GM23338 (cell line): ENCODE measurements at places on chromosomes 11 and 22. TPM values are rescaled to one million over a fixed set of nuclear protein-coding genes. Genes with fewer than 3 reads are reported as not detected.

The GAL3ST3 gene
- polyA plus RNA-seq, result 12.7 and 15.6 TPM in 2 replicates

The RIMBP3C gene
- polyA plus RNA-seq, result 0.03 TPM in 1 of 2 replicates, not detected in the other

The IL10RA gene
- not detected in 2 replicates for polyA plus RNA-seq

The TMEM121B gene
- 2.0 and 2.4 TPM in 2 replicates for polyA plus RNA-seq

The DGCR6 gene
- 1.4 and 2.2 TPM in 2 replicates for polyA plus RNA-seq

The TMEM132A gene
- polyA plus RNA-seq, result 36.2 and 38.5 TPM in 2 replicates
